ENCODE measurements at places on chromosomes 4 and X. TPM values are rescaled to one million over a fixed set of nuclear protein-coding genes. Genes with fewer than 3 reads are reported as not detected.

The PF4V1 gene
- total RNA-seq = not detected

The HPSE gene
- total RNA-seq = 0.22 TPM

The MID2 gene
- not detected for total RNA-seq

The RAP1GDS1 gene
- 35.2 TPM for total RNA-seq

The SMIM10 gene
- total RNA-seq = 8.3 TPM
